T-helper 22 cell (primary cell): ENCODE measurements at places on chromosomes 6 and 20.

- no peak for DNase-seq
Measured at GRCh38 chr6:100257793-100258395, 206.8 kb downstream of the SIM1 start.

- DNase-seq: no peak
Measured at GRCh38 chr6:31737315-31737990, 1.1 kb upstream of the CLIC1 start.

DNA sequence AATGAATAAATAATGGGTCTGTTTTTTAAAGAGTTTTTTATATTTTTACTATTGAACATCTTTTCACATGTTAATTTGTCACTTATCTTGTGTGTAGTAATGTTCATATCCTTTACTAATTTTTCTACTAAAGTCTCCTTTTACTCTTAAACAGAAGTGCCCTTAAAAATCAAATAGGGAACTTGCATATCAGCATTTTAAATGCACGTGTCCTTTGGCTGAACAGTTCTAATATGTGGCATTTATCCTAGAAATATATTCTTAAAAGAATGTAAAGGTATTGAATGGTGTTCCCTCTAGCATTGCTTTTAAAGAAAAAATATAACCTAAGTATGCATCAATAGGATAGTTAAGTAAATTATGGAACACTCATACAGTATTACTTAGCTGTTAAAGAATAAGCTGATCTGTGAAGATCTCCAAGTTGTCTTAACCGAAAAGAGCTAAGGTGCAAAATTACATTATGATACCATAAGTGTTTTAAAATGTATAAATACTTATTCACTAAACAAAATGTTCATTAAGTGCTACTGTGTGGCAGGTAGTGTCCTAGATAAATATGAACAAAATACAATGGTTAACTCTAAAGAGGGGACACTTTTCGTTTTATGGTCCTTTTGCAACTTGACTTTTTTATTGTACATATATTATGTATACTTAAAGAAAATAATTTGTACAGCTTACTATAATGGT, 631 bp upstream of the PGBD1 start:
- DNase-seq: no peak

- no peak for DNase-seq
Measured at GRCh38 chr20:40268321-40269075, 420.5 kb downstream of the MAFB start.

DNA sequence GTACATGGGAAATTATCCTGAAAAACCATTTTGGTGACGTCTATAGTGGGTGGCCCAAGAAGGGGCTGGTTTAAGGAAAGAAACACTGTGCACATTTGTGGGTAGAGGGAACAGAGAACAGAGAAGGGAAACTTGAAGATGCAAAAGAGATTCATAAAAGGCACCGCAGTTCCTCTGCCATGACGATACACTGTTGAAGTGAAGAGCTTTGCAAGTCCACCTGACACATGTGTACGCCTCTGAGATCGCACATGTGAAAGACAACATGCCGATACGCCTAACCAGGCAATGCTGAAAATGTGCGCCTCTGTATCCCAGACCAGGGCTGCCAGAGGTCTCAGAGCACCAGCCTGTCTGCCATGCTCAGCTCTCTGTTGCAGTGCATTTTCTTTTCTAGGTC, 180.9 kb downstream of the KIF16B start:
- DNase-seq: no peak

DNA sequence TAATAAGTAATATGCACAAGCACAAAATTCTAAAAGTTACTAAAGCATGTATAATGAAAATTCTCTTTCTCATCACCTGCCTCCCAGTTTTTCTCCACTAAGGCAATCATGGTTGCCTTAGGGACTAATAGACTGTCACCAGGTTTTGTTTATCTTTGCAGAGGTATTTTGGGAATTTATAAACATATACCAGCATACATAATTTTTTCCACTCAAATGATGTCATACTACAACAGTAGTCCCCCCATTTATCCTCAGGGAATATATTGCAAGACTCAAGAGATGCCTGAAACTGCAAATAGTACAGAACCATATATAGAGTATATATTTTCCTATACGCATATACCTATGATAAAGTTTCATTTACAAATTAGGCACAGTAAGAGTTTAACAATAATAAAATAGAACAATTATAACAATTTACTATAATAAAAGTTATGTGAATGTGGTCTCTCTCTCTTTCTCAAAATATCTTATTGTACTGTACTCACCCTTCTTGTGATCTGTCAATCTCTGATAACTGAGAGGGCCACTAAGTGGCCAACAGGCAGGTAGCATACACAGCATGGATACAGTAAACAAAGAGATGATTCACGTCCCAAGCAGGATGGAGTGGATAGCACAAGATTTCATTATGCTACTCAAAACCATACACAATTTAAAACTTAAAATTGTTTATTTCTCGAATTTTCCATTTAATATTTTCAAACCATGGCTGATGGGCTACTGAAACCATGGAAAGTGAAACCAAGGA, 19.7 kb downstream of the RBL1 start:
- DNase-seq: no peak

DNA sequence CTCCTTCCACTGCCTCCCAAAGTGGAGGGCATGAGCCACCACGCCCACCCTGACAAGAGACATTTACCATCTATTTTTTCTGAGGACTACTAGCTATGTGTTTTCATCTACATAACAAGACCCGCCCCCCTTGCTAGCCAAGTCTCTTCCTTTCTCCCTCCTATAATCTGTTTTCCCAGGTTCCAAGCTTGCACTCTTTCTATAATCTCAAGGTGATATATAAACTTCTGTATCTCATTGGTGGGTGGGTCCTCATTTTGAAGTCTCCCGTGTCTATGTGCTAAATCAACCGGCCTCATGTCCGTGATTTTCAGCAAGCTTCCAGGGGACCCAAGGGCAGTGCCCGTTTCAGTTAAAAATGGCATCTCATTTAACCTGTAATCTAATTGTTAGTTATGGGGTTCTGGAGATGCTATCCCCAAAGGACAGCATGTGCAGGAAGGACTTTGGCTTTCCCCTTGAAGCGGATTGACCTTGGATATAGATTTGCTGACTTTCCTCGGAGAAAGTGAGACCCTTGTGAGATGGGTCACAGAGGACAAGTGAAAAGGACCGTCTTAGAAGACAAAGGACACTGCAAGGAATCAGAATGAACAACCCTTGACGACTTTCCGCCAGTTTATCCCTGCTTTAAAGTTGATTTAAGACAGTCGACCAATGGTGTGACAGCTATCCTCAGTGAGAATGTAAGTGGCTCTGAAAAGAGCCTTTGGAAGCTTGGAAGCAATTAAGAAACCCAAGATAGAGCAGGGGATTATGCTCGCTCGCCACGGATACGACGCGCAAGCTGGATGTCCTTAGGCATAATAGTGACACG, 22.4 kb downstream of the OR2B2 start:
- no peak for DNase-seq

GRCh38 chr6:129029778-129030177, 146.8 kb downstream of the LAMA2 start:
- no peak for DNase-seq

GRCh38 chr20:36541768-36542488, 609 bp downstream of the MYL9 start:
- no peak for DNase-seq

- DNase-seq: no peak
Measured at GRCh38 chr6:15949982-15950381, 178.9 kb upstream of the MYLIP start.

GRCh38 chr6:84774985-84775284, 10.5 kb upstream of the TBX18 start:
- no peak for DNase-seq

DNA sequence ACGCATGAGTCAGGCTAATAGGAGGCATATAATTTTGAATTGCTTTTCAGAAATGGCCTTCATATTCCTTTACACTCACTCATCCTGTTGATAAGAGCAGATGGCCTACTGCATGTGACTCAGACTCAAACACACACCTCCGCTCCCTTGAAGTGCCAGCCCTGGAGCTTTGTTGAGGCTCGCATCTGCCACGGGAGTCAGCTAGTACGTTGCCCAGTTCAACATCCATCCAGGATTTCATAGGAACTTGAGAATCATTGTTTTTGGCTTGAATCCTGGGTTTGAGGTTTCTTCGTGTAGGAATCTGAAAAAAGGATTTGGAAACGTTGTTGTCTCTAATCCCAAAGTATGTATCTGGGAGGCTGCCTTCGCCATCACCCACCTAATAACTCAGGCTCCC, 87.4 kb upstream of the JAG1 start:
- no peak for DNase-seq
